Activated CD8-positive, alpha-beta memory T cell treated with anti-CD3 and anti-CD28 coated beads for 1 hour (primary cell): ENCODE measurements at places on chromosomes 3 and 15.

- DNase-seq: no peak
These were observed 339.0 kb upstream of the PROK2 start for GRCh38 chr3:72123908-72124441.

GRCh38 chr3:53202331-53203015 lies 41.5 kb downstream of the PRKCD start:
- no peak for DNase-seq

GRCh38 chr15:100987143-100987542 lies 68.0 kb downstream of the LRRK1 start:
- DNase-seq: no peak

GRCh38 chr3:113677737-113678136 lies 18.7 kb downstream of the USF3 start:
- no peak for DNase-seq

- DNase-seq: no peak
These were observed 51.7 kb downstream of the PRICKLE2 start for GRCh38 chr3:64173563-64173962.

- DNase-seq: no peak
These were observed 98.4 kb upstream of the LRRFIP2 start for GRCh38 chr3:37272741-37273140.

GRCh38 chr15:98812716-98813446 lies 164.5 kb downstream of the IGF1R start:
- DNase-seq: no peak

GRCh38 chr15:51270706-51271105 lies 67.7 kb downstream of the CYP19A1 start:
- DNase-seq: no peak

DNA sequence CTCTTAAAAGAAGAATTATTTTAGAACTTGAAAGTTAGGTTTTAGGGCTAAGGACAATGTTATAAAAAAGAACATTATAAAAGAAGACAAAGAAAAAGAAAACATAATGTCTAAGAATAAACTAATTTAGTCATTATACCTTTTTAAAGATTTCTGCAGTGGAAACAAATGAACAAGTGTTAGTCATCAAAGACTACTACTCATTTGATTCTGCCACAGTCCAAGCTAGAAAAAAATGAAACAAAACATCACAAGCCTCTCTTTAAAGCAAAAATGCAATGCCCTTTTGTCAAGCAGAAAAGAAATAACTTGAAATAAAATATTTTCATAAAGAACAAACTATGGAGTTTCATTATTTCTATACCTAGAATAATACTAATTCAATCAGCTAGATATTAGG lies 102.0 kb downstream of the TBC1D5 start:
- no peak for DNase-seq

GRCh38 chr3:13853978-13854296 lies 25.9 kb downstream of the WNT7A start:
- DNase-seq: no peak

GRCh38 chr3:173221010-173221409 lies 80.0 kb upstream of the SPATA16 start:
- DNase-seq: no peak

DNA sequence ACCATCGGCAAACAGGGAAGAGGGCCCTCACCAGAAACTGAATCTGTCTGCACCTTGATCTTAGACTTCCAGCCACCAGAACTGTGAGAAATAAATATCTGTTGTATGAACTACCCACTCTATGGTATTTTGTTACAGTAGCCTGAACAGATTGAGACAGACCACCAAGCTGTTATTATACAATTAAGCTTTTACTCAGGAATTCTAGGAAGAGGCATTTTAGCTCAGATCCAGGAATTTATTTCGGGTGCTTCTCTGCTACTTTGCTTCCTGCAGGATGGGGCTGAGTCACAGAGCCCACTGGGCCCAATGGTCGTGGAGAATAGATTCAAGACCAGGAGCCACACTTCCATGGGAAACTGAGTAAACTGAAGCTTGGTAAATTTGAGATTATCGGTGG lies 145.5 kb upstream of the PFN2 start:
- DNase-seq: no peak

DNA sequence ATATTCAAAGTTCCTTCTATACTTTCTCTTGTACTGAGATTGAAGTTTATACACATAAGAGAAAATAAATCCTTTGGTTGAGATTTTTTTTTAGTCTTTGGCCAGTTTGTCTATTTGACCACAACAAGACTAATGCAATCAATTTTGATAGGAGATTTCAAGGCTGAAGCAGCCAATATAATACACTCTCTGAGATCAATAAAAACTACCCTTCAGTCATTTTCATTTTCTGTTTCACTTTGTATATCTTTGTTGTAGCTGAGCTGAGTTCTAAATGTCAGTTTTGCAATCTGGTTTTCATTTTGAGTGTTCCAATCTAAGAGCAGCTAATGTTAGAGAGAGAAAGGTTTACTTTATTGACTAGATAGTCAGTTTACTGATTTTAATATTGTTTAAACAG lies 623.8 kb upstream of the ROBO1 start:
- no peak for DNase-seq

DNA sequence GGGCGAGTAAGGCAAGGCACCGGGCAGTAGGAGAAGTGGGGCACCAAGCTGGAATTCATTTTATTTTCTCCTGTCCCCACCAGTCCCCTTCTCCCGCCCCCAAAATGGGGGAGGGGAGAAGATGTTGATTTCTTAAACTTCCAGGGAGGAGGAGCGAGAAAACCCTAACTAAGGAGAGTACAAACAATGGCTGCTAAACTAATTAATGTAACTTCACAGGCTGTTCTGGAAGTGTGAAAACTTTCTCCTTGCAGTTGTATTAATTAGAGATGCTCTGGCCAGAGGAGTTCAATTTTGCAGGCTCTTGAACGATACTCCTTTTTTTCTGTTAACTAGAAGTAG lies 11.5 kb downstream of the ZIC4 start:
- DNase-seq: no peak

- DNase-seq: no peak
These were observed 6.3 kb downstream of the TM4SF1 start for GRCh38 chr3:149371001-149371722.

GRCh38 chr15:48794697-48795134 lies 16.2 kb downstream of the CEP152 start:
- DNase-seq: no peak

- no peak for DNase-seq
These were observed 1212.3 kb upstream of the GBE1 start for GRCh38 chr3:82973791-82974190.

DNA sequence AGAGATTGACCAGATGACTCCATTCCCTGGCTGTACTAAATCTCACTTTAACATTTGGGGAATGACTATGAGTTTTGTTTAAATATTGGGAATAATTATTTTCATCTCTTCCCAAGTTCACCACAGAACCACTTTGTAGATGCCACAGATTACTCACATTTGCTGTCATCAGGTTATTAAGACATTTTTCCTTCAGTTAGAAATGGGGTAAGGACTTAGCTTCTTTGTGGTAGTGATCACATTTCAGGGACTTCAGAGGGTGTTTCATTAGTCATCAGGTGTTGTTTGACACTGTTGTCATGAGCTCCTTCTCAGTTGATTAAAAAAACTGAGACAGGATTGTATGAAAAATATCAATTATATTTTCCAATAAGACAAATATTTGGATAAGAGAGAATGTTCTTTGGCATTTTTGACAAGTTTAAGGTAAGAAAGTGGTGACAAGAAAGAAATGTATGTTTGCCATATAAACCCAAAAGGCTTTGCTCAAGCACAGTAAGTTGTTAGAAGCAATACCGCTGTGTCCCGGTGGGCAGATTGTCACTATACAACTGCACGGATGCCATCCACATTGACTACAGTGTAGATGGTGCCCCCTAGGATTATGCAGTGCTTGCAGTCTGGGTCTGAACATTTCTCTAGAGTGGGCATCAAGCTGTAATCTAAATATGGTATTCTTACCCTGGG lies 22.3 kb downstream of the FBXL2 start:
- no peak for DNase-seq

GRCh38 chr15:59699810-59700431 lies 10.8 kb upstream of the BNIP2 start:
- no peak for DNase-seq

GRCh38 chr15:42726114-42726513 lies 10.8 kb downstream of the CDAN1 start:
- DNase-seq: no peak

DNA sequence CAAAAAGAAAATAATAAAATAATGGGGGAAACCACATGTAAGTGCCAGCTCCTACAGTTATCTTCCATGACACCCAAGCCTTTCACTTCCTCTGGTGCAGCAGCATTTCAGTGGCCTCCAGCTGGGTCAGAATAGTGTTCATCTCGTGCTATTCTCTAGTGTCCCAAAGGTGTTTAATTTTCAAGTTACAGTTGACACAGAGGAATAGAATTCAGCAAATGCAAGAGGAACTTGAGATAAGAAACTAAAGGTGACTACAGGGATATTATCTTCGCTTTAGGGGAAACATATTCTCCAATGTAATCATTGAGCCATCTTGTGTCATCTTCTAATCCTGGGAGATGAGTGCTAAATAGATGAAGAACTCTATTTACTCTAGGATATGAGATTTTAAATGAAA lies 212.8 kb downstream of the EPHA3 start:
- DNase-seq: no peak

DNA sequence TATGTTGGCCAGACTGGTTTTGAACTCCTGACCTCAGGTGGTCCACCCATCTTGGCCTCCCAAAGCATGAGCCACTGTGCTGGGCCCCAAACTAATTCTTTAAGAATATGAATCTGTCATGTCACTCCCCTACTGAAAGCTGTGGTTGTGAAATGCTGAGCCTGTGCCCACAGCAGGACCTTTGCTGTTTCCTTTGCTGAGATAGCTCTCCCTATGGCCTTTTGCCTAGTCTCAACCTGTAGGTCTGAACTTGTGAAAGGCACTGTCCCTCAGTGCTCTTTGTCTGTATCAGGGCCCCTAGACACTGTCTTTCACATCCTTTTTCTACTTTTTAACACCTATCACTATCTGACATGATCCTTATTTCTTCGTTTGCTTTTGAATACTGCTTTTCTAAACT lies 62.7 kb upstream of the CCR4 start:
- DNase-seq: no peak

DNA sequence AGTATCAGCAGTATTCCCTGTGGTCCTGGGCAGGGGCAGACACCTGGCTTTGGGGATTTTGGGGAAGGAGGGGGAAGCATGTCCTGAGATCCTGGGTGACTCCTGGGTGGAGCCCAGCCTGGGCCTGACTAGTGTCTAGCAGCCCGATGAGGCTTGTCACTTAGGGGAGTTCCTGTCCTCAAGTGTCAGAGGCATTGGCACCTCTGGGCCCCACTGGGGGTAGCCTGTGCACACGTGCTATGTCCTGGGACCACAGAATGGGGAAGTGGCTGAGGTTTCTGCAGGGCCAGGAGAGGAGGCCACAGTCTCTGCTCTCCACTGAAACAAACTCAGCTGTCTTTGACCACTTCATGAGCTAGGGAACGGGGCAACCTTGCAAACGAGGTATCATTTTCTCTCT lies 31.5 kb upstream of the ADCY5 start:
- no peak for DNase-seq

GRCh38 chr3:147130461-147130860 lies 275.9 kb downstream of the ZIC4 start:
- DNase-seq: no peak

GRCh38 chr3:42031808-42032480 lies 59.2 kb upstream of the TRAK1 start:
- DNase-seq: no peak

DNA sequence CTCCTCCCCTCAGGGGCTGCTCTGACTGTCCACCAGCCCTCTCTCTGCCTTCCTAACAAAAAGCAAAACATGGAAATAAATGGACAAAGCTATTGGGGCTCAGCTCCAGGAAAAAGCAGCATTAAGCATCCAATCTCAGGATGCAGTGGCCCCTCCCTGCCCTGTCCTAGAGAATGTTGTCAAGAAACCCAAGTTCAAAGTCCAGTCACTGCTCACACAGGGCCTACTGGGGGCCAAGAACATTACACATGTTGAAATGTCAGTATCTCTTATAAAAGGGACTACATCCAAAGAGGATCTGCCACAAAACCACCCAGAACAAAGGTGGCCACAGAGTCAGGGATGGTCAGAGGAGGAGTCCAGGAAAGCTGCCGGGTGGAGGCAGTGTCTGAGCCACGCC lies 7.6 kb upstream of the GRIP2 start:
- no peak for DNase-seq

- no peak for DNase-seq
These were observed 44.1 kb downstream of the CHST2 start for GRCh38 chr3:143163562-143164100.

DNA sequence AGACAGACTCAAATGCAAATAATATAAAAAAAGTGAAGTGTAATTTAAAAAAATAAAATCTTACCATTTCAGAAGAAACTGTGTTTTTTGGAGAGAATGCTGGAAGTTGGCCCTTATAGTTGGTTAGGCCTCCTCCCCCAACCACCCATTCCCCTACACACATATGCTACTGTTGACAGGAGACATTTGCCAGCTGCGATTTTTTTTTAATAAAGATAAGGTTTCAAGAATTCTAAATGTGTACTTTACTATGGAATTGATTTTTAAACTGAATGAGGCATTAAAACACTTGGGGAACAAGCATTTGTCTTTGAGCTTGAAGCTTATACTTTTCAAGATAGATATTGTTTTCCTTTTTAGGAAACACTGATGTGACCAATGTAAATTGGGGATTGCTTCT lies 4.4 kb upstream of the SSR3 start:
- no peak for DNase-seq

DNA sequence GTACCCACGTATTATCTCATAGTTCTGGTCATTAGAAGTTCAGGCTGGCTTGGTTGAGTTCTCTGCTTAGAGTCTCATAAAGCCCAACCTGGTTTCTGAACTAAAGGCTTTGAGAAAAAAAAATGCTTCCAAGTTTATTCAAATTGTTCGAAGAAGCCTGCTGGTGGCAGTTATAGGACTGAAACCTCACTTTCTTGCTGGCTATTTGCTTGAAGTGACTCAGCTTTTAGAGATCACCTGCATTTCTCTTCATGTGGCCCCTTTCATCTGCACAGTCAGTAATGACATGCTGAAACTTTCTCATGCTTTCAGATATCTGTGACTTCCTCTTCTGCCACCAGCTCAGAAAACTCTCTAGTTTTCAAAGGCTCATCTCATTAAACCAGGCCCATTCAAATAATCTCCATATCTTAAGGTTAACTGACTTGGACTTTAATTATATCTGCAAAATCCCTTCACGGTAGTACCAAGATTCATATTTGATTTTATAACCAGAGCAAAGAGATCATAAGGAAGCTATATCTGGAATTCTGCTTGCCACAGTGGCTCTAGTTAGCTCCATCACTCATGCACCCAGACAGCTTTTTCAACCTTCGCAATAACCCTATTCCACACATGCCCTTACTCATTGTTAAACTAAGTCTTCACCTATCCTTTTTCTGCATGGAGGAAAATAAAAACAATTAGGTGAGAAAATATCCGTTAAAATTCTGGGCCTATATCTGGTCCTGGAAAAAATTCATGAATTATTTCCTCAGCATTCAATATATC lies 433.8 kb upstream of the CBLB start:
- DNase-seq: no peak

- DNase-seq: no peak
These were observed 136.3 kb upstream of the ABHD17C start for GRCh38 chr15:80558631-80559319.

- no peak for DNase-seq
These were observed 5.4 kb upstream of the LRRC15 start for GRCh38 chr3:194374935-194375334.
